GM20000 (cell line): ENCODE measurements at places on chromosomes 4 and X.

DNA sequence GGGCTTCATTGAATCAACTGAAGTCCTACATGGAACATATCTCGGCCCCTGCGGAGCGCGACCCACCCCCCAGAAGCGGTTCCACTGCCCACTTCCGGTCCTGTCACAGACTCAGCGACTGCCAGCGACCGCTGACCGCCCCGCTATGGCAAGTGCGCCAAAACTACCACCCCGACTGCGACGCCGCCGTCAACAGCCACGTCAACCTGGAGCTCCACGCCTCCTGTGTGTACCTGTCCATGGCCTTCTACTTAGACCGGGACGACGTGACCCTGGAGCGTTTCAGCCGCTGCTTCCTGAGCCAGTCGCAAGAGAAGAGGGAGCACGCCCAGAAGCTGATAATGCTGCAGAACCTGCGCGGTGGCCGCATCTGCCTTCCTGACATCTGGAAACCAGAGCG lies 14.8 kb upstream of the FAM47A start:
- no peak for DNase-seq

DNA sequence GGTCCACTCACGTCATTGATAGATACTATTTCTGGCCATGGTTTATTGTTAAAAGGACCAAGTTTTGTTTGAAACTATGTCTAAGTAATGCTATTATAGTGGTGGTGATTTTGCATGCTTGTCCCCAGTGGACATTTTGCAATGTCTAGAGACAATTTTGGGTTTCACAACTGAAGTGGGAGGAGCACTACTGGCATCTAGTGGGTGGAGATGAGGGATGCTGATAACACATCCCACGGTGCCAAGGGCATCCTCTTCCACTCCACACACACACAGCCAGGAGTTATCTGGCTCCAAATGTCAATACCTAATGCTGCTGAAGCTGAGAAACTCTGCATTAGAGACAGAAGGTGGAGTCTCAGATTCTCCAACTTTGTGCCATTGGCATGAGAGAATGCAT lies 131.2 kb downstream of the FRMPD4 start:
- no peak for DNase-seq

DNA sequence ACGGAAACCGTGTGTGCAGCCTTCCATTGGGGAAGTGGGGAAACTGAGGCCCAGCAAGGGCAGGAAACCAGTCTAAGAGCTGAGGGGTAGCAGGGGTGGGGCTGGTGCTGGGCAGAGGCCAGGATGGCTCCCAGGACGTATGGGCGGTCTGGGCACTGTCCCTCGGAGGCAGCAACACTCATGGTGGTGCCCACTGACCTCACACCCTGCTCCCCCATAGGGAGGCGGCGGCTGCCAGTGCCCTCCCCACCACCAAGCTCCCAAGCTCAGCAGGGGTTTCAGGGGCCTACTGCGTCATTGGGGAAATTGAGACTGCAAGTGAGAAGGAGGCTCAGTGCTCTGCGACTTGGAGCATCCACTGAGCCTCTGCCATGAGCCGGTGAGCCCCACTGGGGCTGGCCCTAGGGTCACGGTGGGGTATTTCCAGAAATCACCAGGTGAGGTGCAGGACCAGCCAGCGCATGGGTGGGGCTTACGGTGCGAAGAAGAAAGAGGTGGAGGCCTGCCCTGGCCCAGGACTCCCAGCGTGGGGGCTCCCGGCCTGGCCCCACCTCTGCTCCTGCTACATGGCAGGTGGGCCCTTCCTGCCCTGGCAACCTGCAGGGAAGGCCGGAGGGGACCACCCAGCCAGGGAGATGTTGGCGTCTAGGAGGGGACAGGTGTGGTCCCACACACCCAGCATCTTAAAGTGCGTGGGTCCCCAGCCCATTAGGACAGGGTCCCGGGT lies 915 bp downstream of the MSANTD1 start:
- DNase-seq, result no peak

- no peak for DNase-seq
Observed at GRCh38 chr4:135552131-135552530, 1350.5 kb upstream of the PABPC4L start.

DNA sequence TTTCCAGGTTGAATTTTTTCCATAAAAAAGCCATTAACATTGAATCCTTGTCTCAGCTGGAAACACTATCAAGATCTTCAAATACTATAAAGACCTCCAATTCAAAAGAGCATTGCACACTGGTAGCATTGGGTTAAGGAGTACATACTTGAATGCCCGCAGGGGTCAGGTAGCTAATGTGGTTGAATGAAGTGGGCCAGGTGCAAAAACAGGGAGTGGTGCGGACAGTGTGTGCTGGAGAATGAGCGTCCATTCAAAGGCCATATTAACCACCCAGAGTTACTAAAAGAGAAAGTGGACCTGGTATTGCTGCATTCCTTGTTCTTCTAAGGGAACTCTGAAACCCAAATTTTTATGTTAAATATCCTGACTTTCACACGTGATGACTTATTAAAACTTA lies 91.6 kb downstream of the NYX start:
- no peak for DNase-seq

DNA sequence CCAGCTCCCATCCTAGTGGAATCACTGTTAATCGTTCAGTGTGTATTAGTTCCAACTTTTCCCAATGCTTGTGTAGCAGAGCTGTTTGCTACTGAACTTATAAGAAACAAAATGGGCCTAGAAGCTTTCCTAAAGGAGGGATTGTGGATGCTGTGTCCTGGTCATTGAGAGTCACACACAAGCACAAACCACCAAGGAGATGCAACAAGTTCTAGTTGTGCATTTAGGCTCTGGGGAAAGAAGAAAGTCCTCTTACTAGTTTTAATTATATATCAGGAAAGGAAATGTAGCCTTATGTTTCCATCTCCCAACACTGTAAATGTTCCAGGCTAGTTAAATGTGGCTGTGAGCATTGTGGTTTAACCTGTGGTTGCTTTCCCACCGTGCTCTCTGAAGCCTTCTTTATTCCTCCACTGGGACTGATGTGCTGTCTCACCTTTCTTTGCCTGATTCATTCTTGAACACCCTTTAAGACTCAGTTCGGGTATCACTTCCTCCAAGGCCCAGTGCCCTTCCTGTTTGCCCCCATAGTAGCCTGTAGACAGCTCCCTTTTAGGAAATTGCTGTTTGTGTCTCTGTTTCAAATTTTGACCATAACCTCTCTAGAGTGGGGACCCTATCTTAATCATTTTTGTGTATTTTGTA lies 34.3 kb downstream of the ATP10D start:
- DNase-seq, result peak; percentile 40

DNA sequence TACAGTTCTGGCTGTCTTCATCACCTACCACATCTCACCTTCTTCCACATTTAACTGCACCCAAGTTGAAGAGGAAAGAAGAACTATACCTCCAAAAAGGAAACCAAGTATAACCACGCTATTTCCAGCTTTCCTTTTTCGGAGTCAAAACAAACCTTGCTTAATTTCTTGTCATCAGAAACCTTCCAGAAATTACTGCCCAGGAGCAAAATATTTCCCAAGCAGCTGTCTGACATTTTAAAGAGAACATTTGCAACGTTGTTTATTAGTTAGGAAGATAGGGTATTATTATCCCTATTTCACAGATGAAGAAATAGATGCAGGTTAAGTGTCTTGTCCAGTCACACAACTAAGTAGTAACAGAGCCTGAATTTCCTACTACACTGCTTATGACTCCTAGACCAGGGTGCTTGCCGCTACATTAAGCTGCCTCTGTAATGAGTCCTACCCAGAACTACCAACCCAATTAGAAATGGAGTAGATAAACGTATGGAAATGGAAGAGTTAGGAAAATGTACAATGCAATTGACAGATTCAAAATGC lies 2.2 kb upstream of the ACSL4 start:
- DNase-seq, result no peak

- no peak for DNase-seq
Observed at GRCh38 chr4:60002603-60003337, 1197.4 kb upstream of the ADGRL3 start.

DNA sequence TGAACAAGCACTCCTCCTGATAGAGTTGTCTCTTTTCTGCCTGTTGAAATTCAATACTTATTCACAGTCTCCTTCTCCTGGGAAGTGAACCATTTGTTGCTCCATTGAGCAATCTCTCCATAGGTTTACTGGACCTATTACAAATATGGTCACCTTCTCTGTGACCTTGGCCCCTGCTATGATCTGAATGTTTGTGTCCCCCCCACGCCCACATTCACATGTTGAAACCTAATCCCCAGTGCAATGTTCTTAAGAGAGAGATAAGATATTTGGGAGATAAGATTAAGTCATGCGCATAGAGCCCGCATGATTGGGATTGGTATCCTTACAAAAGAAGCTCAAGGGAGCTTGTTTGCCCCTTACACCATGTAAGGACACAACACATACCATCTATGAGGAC lies 54.1 kb upstream of the GABRE start:
- no peak for DNase-seq

DNA sequence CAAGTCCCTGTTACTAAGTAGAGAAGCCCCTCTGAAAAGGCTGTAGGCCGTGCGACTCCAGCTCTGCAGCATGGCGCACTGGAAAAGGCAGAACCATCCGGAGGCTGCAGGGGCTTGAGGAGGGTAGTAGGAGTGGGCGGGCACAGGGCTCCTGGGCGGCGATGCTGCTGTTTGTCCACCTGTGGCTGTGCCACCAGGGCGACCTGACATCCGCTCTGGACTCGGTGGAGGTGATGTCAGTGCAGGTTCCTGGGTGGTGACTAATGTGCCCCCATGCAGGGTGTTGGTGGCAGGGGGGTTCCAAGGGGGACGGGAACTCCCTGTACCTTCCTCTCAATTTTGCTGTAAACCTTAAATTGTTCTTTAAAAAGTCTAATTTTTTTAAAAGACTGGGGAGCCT lies 58.3 kb downstream of the PCGF3 start:
- no peak for DNase-seq

- no peak for DNase-seq
Observed at GRCh38 chr4:72953571-72953970, 115.9 kb downstream of the COX18 start.
